ENCODE measurements at places on chromosomes 3 and 15.

DNA sequence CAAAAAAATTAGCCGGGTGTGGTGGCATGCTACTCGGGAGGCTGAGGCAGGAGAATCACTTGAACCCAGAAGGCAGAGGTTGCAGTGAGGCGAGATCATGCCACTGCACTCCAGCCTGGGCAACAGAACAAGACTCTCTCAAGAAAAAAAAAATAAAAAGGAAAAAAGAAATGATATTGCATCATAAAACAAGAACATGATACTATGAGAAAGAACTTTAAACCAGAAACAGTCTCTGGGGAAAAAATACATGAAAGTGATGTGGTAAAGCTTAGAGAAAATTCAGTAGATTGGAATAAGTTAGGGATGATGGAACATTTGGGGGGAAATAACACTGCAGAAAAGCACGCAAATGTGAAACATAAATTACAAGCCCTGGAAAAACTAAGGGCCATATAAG, 54.7 kb downstream of the CRYGS start:
- no peak for DNase-seq
- H3K4me3 ChIP-seq: no peak overlapping the region
- peaks cover 8% of the 10 kb centered on the region for H3K27me3 ChIP-seq
- H3K27ac ChIP-seq: no peak overlapping the region
- H3K4me1 ChIP-seq: peaks cover 11% of the 10 kb centered on the region

DNA sequence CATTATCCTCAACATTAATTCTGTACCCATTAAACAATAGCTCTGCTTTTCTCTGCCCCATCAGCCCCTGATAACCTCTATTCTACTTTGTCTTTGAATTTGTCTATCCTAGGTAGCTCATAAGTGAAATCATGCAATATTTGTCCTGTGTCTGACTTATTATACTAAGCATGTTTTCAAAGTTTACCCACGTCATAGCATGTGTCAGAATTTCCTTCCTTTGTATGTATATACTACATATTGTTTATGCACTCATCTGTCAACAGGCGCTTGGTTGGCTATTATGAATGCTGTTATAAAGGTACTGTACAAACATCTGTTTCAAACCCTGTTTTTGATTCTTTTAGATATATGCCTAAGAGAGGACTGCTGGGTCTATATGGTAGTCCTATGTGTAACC, 18.2 kb downstream of the CSNK1G1 start:
- H3K4me3 ChIP-seq: no peak overlapping the region
- H3K4me1 ChIP-seq: peaks cover 41% of the 10 kb centered on the region
- no peaks in the 10 kb centered on the region for H3K27me3 ChIP-seq
- no peak for DNase-seq
- no peak overlapping the region for H3K27ac ChIP-seq

DNA sequence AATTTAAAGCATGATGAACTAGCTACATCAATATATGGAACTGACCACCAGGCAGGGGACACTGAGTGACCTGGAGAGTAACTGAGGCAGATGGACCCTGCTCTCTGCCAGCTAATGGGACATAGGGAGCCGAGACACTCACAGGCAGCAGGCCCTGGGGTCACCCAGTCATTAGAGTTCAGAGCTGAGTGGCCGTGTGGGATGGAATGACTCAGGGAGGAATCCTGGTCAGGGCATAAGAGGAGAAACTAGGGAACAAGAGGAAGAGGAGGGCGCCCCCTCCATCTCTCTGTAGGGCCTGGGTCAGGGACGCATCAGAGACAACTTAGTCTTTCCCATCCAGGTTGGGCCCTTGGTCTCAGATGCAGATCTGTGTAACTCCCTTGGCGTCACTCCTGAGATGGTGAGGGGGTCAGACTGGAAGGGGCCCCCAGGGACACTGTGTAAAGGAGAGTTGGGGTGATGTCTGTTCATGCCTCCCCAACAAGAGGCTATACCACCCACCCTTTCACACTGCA, 39.8 kb downstream of the CCDC12 start:
- H3K36me3 ChIP-seq: peaks cover 31% of the 10 kb centered on the region
- H3K4me1 ChIP-seq: peaks cover 57% of the 10 kb centered on the region
- no peak overlapping the region for H3K4me3 ChIP-seq
- H3K27me3 ChIP-seq: no peaks in the 10 kb centered on the region
- H3K27ac ChIP-seq: no peak overlapping the region

DNA sequence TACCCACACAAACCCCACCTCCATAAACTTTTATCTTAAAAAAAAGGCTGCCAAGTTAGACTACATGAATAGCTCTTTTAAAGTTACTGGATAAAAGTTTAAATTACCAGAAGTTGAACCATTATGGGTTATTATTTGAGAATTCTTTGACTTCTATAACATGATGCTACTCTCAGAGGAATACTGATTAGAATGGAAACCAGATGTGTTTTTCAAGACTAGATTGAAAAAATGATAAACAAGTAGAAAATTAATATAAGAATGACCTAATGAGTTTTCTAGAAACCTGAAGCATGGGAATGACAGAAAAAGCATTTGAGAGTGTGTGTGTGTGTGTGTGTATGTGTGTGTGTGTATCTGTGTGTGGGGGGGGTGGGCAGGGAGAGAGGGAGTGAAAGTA, 12.4 kb upstream of the FGF7 start:
- no peaks in the 10 kb centered on the region for H3K36me3 ChIP-seq
- no peaks in the 10 kb centered on the region for H3K4me1 ChIP-seq
- no peak overlapping the region for H3K27ac ChIP-seq
- peaks cover 19% of the 10 kb centered on the region for H3K27me3 ChIP-seq
- no peak for DNase-seq

DNA sequence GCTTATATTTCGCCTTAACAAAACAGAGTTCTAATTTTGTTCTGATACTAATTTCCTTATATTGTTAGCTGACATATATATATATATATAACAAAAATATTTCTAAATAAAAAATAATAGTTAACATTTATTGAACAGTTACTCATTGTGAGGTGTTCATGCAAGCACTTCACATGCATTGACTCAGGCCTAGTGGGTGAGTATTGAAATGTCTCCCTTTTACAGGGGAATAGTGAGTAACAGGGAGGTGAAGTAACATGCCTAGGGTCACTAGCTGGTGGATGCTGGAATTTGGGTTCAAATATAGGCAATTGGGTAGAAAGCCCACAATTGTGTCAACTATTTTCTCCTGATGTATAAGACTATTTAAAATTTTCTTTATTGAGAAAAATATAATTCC, 102.6 kb upstream of the ZPLD1 start:
- no peak for DNase-seq
- H3K36me3 ChIP-seq: no peaks in the 10 kb centered on the region
- no peak overlapping the region for H3K4me3 ChIP-seq
- H3K27ac ChIP-seq: no peak overlapping the region
- H3K27me3 ChIP-seq: peaks cover 10% of the 10 kb centered on the region

DNA sequence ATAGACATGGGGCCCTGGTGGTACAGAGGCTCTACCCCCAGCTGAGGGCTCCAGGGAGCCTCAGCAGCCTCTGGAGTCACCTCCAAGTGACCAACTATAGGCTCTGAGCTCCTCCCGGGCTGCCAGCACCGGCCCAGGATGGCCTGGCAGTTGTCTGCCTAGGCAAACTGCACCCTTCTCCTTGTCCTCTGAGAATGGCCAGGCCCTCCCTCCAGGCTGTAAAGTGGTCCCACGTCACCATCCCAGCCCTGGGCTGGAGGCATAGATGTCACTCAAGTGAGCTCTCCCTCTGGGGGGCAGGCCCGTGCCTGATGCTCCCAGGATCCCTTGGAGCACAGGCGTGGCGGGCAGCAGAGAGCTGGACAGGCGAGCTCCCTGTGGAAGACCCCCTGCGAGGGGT, 120.1 kb downstream of the SEC22A start:
- no peak overlapping the region for H3K4me3 ChIP-seq
- peaks cover 5% of the 10 kb centered on the region for H3K27me3 ChIP-seq
- no peak for DNase-seq
- H3K4me1 ChIP-seq: no peaks in the 10 kb centered on the region
- no peaks in the 10 kb centered on the region for H3K36me3 ChIP-seq
- no peak overlapping the region for H3K27ac ChIP-seq
